ENCODE measurements at places on chromosomes 11 and 22.

- DNase-seq: no peak
Measured at GRCh38 chr11:75262961-75263852, 22.6 kb downstream of the TPBGL start.

- DNase-seq: no peak
Measured at GRCh38 chr11:112050721-112051120, 23.1 kb downstream of the PIH1D2 start.

- DNase-seq: no peak
Measured at GRCh38 chr11:33694346-33695050, 6.1 kb downstream of the C11orf91 start.

- DNase-seq: no peak
Measured at GRCh38 chr22:37148742-37149665, 712 bp downstream of the IL2RB start.

DNA sequence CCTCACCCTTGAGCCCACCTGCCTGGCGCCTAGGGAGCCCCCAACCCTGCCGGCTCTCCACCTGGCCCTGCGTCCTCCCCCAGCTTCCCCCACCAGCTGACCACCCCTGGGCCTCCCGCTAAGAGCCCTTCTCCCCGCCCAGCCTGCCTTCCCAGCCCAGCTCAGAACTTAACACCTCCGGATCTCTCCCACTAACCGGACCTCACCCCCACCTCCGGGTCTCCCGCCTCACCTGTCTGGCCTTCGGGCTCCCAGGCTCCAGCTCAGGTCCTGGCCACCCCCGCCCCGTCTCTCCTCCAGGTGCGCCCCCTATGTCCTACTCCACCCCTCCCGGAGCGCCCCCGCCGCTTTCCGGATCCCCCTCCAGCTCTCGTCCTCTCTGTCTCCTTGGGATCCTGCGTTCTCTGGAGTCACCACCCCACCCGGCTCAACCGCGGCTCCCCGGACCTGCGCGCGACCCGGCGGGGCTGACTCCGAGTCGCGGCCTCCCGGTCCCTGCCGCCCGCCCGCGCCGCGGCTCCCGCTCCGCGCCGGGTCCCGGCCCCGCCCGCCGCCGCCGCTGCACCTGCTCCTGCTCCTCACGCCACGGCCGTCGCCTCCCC lies at the start of gene KCNJ11:
KCNJ11 (minus strand) TSS at position 51 of the 602 bp plus-strand sequence. CDS start 568 bp downstream, outside the sequence.
- DNase-seq: no peak

DNA sequence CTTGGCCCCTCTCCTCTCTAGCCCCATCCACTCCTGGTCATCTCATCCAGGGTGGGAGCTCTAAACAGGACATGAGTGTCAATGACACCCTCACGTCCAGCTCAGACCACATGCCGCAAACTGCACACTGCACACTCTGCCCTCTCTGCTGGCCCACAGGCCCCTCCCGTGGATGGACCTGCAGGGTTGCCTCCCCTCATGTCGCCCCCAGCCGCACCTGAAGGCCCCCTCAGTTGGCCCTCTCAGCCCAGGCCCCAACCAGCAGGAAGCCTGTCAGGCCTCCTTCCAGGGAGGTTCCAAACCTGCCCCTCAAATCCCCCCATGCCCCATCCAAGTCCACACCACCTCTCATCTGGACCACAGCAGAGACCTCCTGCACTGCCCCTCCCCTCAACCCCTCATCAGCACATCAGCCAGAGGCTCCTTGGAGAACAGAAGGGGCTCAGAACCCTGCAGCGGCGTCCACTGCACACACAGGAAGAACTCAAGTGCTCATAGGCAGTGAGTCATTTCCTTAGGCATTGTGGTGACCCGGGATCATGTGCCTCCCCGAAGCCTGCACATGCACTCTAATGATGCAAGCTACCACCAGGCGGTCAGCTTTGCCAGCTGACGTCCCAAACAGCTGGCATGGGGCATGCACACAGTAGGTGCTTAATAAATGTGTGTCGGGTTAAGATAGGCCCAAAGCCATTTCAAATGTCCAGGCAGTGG lies 12.9 kb upstream of the CDKN1C start:
- DNase-seq: peak; percentile 81

GRCh38 chr11:86812981-86813380 lies 12.6 kb downstream of the PRSS23 start:
- no peak for DNase-seq

Data from GDM1 (cell line).